DMS153 (cell line): ENCODE measurements at places on chromosomes 4 and X.

GRCh38 chrX:134480061-134480460, 20.1 kb downstream of the HPRT1 start:
- no peak for DNase-seq

DNA sequence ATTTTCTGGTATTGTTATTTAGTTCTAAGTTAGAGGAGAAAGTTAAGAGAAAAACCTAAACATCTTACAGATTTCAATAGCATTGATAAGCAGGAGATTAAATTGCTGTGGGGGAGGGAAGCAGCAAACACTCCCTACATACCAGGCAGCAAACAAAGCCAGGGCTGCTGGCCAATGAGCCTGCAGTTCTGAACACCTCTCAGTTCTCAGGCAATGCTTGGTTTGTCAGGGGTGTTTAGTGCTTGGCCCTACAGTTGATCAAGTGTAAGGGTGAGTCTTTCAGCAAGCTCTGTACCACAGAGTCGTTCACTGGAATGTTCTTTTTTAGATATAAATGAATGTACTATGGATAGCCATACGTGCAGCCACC, 38.6 kb downstream of the EGFL6 start:
- DNase-seq: no peak

- no peak for DNase-seq
Measured at GRCh38 chr4:113881256-113881655, 98.2 kb downstream of the ARSJ start.

DNA sequence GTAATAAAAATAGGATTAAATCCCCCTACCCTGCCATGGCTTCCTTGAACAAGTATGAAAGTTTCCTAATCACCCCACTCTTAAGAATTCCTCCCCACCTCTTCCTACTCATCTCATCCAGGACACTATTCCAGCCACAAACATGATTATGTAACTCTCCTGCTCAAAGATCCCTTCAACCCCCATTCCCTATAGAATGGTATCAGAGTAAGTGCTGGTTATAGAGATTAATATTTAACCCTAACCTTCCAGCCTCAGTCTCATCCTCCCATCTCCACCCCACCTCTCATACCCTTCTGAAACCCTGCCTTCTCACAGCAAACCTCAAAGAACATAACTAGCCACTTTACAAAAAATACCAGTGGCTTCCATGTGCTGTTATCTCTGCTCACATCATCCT, 155.1 kb downstream of the PPP3CA start:
- no peak for DNase-seq

DNA sequence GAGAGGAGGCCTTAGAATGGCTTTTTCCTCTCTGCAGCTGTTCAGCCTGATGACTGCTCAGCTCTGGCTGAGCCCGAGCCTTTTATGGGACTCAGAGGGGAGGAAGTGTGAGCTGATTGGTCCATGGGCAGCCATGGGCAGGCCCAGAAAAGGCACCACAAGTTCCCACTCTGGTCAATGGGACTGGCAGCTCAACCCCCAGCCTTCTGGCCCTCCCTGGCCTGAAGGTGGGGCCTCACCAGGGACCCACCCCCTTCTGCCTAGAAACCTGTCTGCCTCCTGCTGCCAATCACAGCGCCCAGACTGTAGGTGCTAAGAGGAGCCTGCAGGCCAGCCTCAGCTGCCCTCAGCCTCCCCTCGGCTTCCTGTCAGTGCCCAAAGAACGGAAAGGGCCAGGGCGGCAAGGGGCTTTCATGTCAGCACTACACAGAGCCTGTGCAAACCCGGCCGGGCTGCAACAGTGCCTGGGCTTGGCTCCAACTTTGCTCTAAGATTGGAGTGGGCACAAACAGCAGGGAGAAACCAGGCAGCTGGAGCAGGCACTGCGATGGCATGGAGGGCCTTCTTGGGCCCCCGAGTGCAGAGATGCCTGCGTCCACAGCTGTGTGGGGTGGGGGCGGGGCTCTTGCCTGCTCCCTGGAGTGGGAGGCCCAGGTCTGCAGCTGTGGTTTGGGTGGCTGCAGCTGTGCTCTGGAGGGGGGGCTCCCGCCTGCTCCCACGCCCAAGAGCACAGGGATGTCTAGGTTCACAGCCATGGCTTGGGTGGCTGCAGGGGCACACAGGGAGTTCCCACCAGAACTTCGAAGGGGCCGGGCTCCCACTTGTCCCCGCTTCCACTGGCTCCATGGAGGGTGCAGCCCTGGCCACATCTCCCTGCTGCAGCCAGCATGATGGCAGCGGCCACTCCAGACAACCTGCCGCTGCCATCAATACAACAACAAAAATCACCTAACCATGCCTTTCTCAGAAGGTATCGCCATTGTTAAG, 92.6 kb downstream of the NXF2 start:
- no peak for DNase-seq

GRCh38 chr4:1393866-1394265, 12.4 kb downstream of the NKX1-1 start:
- no peak for DNase-seq

- DNase-seq: no peak
Measured at GRCh38 chrX:108132034-108132433, 40.5 kb downstream of the ATG4A start.
